ENCODE measurements at places on chromosomes 2 and 18.

GRCh38 chr2:229815342-229815741, 101.0 kb upstream of the DNER start:
- no peak for DNase-seq

DNA sequence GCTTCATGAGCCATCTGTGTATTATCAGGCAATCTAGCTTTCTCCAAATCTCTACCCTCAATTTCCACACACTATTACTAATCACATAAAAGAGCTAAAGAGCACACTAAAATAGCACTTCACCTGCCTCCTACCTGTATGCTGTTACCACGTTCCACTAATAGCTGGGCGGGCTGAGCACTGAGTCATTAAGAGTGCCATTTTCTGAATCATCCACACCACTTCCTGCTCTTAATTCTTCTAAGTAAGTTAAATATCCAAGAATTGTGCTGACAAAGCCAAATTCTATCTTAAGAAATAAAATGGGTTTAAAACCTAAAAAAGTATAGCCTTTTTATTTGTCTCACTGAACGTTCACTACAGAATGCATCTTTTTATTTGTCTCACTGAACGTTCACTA, 35.7 kb downstream of the NOL10 start:
- DNase-seq: peak; percentile 23

GRCh38 chr2:112488201-112488600, 6.2 kb downstream of the TTL start:
- no peak for DNase-seq

DNA sequence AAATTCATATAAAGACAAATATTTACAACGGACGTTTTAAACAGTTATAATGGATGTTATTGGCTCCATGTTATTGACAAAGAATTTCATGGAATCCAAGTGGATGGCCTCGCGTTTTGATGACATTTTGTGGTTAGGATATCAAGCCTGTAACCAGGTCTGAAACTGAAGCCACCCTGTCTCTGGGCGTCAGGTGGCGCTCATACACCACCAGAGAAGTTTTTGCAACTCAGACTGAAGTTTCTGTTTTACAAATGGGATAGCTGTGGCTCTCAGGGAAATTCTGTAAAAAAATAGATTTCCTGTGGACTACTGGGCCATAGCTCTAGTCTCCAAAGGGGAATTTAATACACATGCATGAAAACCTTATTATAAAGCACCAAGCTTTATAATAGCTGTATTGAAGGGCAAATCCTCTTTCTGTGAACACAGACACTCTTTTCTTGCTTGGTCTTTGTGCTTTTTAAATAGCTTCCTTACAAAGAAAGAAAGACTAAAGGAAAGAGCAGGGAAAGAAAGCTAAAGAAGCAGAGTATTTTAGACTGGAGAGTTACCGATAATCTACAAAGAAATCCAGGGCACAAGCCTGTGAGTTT, 86.7 kb downstream of the C18orf54 start:
- DNase-seq: no peak

DNA sequence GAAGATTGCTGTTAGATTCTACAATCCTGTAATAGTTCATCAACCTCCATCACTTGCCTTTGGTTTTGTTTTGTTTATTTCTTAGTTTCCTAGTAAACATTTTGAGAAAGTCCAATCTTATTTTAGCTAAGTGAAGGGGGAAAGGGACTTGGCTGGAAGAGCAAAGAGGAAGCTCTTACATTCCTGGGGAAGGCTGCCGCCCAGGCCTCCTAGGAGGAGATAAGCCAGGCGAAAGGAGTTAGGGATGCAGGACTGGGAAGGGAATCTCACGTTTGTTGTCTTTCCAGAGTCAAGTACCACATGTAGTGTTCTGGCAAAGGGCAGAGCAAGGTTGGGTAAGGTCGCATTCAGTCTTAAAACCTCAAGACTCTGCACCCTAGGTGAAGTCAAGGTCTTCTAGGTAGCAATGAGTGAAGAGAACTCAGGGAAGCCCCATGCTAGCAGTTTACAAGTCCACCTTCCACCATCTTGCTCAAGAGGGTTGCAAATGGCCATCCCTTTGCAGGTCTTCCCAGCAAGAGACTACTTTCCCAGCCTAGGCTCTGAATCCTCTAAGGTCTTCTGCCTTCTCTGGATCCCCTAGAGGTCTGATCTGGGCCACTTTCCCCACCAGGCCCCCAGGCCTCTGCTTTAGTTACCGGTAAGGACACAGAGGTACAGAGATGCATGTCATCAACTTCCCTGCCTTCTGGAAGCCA, 320.7 kb downstream of the CYP26B1 start:
- DNase-seq: no peak
